ENCODE measurements at places on chromosomes 5 and 9.
A peak's percentile ranks its signal among the peaks of the same experiment; 100 is the strongest.

GRCh38 chr5:159181152-159181551 is 28.2 kb downstream of the RNF145 start:
- peak; percentile 32 for DNase-seq

GRCh38 chr5:135024956-135025729 is 8.9 kb downstream of the PITX1 start:
- DNase-seq = no peak

DNA sequence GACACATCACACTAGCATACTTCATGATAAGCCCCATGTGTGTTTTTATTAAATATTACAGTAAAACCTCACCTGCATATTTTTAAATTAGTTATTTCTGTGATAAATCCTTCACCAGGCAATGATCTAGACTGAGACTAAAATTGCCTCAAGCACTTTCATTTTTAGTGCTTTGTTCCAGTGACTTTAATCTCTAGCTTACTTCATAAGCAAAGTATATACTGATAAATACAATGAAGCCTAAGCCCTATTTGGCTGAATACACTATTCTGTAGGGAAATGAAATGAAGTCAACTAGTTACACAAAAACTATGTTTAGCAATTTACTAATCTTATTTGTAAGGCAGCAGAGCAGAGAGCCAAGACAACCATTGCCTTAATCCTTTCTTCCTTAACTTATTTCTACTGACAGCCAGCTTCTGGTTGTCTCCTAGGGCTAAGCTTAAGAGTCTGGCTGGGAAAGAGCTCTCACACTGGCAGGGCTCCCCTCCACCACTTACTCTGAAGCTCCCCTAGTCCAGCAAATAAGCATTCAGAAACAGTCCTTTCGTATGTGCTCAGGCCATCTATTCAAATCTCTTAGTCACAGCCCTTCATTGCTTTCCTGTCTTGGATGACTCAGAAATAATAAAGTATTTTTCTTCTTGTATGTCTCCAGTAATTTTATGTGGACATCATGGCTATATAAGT is 31.4 kb upstream of the MTAP start:
- DNase-seq = peak; percentile 72

- no peak for DNase-seq
Observed at GRCh38 chr5:133723651-133724366, 111.5 kb upstream of the FSTL4 start.

- no peak for DNase-seq
Observed at GRCh38 chr5:146078566-146078965, 26.8 kb downstream of the PLAC8L1 start.

DNA sequence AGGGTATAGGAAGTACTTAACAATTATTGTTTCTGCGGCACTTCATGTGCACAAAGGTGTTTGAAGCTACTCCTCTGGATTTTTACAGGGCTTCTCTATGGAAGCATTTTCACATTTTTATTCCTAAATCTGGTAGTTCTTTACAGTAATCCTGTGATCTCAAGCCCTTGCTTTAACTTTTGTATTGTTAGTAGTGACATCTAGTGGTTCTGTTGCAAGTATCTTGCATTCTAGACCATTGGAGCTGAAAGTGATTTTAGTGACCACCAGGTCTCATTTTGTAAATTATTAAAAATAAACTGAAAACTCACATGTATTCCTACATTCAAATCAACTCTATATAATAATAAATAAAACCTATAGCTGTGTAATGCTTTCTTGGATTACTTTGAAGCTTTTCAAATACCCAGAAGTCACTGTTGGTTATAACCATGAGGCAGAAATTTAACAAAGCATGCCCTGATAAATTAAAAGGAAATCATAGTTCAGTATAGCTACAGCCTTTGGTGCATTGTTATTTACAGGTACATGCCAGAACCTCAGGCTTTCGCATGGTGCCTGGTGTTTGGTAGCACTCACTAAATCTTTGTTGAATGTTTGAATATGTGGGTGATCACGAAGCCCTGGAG is 18.9 kb downstream of the RPS23 start:
- DNase-seq = peak; percentile 36

- DNase-seq = peak; percentile 53
Observed at GRCh38 chr9:127562841-127563401, 49.2 kb upstream of the STXBP1 start.

DNA sequence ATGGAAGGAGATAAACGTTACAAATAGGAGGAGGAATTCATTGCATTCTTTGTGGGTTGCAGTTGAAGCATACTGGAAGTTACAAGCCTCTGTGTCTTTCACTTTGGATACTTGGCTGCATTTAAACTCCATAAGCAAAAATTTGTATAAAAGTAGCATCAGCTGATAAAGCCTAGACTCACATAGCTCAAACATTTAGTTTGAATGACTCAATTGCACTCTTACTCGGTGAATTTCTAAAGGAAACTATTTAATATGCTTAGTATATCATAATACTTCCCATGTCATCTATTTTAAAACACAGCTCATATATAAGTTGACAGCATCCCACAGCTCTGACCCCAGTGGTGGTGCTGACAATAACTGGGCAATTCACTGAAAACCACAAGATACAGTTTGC is 596.6 kb upstream of the ZNF608 start:
- DNase-seq = peak; percentile 35

DNA sequence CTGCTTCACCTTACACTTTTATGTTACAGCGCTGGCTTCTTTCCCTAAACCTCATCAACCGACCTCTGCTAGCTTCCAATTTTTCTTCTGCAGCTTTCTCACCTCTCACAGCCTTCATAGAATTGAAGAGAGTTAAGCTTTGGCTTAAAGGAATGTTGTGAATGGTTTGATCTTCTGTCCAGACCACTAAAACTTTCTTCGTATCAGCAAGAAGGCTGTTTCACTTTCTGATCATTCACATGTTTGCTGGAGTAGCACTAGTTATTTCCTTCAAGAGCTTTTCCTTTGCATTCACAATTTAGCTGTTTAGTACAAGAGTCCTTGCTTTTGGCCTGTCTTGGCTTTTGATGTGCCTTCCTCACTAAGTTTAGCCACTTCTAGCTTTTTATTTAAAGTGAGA is 49.5 kb downstream of the NR3C1 start:
- peak; percentile 18 for DNase-seq

GRCh38 chr9:137045294-137046087 is 486 bp downstream of the NPDC1 start:
- peak; percentile 49 for DNase-seq

- no peak for DNase-seq
Observed at GRCh38 chr5:14114615-14115251, 28.4 kb upstream of the TRIO start.

DNA sequence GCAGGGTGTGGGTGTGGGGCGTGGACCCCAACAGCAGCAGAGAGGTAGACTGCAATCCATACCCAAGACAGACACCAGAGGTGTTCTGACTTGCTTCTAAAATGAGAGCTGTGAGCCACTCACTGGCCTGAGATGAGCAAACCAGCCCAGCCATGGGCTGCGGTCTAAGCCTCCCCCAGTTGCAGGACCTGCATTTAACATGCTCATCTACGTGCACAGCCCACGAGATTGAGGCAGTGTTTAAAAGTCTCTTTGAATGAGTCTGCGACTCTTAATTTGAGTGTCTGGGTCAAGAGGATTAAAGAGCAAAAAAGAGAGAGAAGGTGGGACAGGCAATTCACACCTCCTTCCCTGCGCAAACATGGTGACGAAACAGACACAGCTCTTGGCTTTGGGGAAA is 5.9 kb downstream of the SURF4 start:
- no peak for DNase-seq

DNA sequence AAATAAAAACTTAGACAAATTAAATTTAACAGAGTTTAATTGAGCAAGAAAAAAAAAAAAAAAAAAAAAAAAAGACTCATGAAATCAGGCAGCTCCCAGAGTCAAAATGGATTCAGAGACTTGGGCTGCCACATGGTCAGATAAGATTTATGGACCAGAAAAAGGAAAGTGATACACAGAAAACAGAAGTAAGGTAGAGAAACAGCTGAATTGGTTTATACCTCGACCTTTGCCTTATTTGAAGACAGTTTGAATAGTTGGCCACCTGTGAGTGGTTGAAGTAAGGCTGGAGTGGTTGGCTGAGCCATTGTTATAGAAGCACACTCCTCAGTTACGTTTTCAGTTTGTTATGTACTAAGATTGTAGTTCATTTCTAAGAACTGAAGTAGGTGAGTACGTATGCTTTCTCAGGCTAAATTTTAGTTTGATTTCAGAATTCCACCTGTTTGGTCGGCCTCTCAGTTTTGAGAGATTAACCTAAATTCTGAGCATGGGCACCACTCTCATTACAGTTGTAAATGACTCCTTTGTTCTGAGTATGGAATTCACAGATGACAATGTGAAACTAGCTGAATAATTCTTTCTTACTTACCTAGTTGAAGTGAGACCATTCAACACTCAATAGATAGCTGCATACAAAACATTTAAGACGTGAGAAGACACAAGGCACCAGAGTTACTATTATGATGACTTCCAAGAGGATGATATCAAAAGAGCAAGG is 149.0 kb downstream of the AOPEP start:
- no peak for DNase-seq

DNA sequence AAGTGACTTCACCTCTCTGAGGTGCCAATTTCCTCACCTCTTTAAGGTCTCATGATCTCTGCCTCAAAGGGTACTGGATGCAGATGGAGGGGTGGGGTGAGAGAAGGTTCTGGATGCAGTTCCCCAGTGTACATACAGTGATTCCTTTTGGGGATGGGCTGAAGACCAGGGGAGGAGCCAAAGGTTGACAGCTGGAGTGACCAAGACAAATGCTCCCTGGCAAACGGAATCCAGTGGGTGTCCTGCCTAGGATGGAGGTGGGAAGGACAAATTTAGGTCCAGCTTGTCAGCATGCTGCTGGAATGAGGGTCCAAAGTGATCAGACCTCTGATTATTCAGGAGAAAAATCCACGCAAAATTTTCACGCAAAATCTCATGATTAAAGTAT is 7.3 kb upstream of the LMX1B start:
- no peak for DNase-seq

DNA sequence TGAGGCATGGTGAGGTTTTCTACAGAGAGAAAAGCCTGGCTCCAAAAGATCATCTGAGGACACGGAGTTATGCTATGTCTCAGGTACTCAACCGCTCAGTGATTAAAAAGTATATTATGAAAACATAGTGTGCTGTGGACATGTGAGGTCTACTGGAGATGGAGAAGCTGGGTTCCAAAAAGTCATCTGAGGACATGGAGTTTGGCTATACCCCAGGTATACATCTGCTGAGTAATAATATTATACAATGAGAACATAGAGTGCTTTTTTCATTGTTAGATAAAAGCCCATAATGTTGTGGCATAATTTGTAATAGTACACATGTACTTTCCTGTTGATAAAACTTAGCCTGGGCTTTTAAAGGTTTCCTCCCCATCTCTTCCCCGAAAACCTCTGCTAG is 70.7 kb upstream of the SHISAL2B start:
- no peak for DNase-seq

DNA sequence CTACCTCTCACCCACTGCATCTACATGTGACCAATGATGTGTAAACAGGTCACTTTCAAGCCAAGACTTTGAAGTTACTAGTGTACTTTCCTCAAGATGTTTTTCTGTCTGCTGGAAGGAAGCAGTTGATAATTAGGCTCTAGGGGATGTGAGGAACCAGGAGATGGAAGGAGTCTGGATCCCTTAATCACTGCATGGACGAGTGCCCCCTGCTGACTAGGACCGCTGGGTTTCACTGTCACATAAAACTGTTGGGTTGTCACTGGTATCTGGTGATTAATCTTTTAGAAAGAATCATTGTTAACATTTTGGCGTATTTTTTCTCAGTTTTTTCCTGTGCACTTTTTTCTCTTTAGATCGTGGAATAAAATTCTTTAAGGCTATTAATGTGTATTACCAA is 79.5 kb downstream of the SREK1 start:
- DNase-seq = no peak

DNA sequence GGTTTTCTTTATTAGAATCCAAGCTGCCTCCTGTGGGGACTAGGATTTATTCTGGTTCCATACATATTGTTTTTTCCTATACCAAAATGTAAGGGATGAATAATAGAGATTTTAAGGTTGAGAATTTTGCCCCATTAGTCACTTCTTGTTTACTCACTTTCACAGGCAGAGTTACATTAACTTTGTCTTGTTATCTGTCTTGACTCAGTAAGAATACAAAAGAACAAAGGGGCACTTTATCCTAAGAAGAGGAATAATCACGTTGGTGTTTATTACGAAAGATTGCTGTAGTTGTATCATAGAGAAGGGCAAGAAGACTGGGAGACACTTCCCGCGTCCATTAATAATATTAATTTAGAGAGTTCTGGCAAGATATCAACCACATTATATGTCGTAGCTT is 599.7 kb upstream of the FTMT start:
- DNase-seq = no peak

- DNase-seq = peak; percentile 77
Observed at GRCh38 chr9:104858846-104859245, 69.1 kb downstream of the ABCA1 start.

DNA sequence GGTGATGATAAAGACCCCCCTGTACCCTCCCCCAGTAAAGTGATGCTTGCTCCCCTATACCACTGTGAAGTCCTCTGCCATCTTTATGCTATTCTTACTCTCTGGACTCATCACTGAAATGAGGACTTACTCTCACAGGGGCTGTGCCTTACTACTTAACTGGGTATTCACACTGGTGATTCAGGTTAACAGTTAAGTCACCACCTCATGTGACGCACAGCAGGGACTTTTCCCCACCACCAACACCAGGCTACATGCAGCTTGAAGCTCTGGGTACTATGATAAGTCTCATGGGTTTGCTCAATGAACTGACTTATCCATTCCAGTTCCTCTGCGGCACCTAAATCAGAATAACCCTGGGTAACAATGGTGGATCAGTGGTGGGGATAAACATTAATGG is 163.7 kb downstream of the ELAVL2 start:
- no peak for DNase-seq

- DNase-seq = no peak
Observed at GRCh38 chr5:40904994-40905306, 4.3 kb upstream of the C7 start.

- DNase-seq = peak; percentile 37
Observed at GRCh38 chr5:151162776-151163175, 5.2 kb upstream of the ANXA6 start.

DNA sequence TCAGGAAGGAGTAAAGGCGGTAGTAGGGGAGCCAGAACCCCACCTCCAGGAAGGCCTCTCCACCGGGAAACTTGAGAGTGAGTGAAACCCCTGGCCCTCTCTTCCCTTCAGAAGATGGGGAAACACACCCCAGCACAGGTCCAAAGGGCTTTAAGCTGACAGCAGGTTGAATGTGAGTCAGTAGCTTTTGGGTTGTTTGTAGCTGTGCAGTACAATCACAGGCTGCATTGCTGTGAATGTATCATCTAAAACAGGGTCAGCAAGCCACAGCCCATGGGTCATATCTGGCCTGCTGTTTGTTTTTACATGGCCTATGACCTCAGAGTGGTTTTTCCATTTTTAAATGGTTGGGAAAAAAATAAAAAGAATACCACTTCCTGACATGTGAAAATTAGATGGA is 10.0 kb downstream of the OTULINL start:
- DNase-seq = no peak

DNA sequence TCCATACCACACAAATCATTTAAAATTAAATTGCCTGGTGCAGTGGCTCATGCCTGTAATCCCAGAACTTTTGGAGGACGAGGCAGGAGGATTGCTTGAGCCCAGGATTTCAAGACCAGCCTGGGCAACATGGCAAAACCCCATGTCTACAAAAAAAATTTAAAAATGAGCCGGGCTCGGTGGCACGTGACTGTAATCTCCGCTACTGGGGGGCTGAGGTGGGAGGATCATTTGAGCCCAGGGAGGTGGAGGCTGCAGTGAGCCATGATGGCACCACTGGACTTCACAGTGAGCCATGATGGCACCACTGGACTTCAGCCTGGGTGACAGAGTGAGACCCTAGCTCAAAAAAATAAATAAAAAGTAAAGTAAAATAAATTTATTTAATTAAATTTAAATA is 40.9 kb downstream of the LYRM7 start:
- no peak for DNase-seq

- DNase-seq = peak; percentile 49
Observed at GRCh38 chr5:158423623-158424200, 564.8 kb upstream of the CLINT1 start.
